ENCODE measurements at places on chromosomes 5 and 9.

DNA sequence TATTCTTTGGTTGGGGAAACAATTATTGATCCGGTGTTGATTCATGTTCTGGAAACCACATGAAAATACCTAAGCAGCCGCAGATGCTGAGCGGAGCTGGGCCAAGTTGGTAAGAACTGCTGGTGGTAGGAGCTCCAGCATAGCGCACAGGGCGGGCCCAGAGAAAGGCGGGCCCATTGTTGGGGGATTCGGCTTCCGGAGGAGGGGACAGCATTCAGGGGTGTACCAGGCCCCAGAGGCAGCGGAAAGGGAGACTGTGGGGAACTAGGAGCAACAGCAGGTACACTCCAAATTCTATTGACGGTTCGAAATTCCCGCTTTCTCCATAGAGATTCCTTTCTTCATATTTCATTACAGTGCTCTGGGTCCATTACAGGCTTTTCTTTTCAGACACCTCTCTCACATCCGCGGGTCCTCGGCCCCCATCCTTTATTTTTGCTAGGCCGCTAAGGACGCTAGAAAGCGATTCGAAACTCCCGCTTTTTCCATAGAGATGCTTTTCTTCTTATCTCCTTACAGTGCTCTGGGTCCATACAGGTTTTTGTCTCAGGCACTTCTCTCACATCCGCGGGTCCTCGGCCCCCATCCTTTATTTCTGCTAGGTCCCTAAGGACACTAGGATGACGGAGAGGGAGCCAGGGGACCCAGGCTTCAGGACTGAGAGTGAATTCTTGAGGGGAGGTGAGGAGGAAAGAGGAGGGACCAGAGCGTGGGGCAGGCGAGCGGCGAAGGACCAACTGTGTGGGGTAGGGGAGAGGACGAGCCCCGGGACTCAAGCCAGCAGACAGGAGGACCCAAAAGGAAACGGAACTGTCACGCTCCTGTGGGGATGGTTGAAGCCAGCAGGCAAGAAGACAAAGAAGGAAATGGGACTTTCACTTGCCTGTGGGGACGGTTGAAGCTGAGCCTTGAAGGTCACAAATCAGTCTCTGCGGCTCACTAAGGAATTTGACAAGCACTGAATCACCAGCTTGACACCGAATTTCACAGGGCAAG is at the start of gene CCDC152:
TSS of gene CCDC152 (plus strand) at position 213 of the 996 bp plus-strand sequence. CDS start 2,304 bp downstream, outside the sequence.
- no peak within 1 kb of the TSS for H3K4me3 ChIP-seq
- H3K36me3 ChIP-seq = no peaks in the 10 kb centered on the region
- H3K27ac ChIP-seq = no peak within 1 kb of the TSS
- H3K4me1 ChIP-seq = peaks cover 3% of the 10 kb centered on the region

- H3K4me1 ChIP-seq = peaks cover 15% of the 10 kb centered on the region
- H3K27me3 ChIP-seq = no peaks in the 10 kb centered on the region
Observed at GRCh38 chr9:134461426-134461982, 135.2 kb downstream of the RXRA start.

GRCh38 chr9:91443321-91443993 is 19.8 kb upstream of the NFIL3 start:
- DNase-seq = no peak
- H3K36me3 ChIP-seq = peaks cover 9% of the 10 kb centered on the region
- no peaks in the 10 kb centered on the region for H3K27me3 ChIP-seq
- H3K4me3 ChIP-seq = no peak overlapping the region
- H3K4me1 ChIP-seq = no peaks in the 10 kb centered on the region

DNA sequence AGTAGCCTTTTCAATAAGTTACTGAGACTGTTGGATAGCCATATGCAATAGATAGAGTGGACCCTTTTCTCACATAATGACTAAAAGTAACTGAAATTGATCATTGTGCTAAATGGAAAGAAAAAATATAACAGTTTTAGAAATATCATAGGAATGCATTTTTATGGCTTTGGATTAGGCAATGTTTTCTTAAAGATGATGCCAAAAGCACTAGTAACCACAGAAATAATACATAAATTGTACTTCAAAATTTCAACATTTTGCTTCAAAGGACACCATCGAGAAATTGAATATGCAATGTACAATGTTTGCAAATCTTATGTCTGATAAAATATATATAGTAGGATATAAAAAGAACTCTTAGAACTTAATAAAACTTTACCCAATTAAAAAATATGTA is 1267.5 kb upstream of the CDH9 start:
- H3K27me3 ChIP-seq = no peaks in the 10 kb centered on the region
- peaks cover 2% of the 10 kb centered on the region for H3K36me3 ChIP-seq
- no peak overlapping the region for H3K27ac ChIP-seq
- no peak for DNase-seq
- H3K4me3 ChIP-seq = no peak overlapping the region

DNA sequence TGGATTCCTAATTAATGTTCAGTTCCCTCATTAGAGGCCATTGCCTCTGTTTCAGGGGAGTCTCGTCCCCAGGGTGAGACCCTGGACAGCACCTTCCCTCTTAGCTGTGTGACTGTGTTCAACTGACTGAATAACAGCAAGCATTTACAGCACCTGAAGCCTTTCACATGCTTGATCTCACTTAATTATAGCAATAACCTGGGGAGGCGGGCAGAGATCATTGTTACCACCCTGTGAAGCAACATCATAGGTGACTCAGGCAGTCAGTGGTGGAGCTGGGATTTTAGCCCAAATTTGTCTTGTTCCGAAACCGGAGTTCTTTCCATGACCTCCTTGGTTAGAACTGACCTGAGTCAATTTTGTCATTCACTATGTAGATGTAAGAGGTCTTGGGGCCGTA is 105.2 kb upstream of the RAD23B start:
- no peak overlapping the region for H3K4me3 ChIP-seq
- peaks cover 22% of the 10 kb centered on the region for H3K4me1 ChIP-seq
- H3K27me3 ChIP-seq = no peaks in the 10 kb centered on the region
- H3K36me3 ChIP-seq = peaks cover 3% of the 10 kb centered on the region

DNA sequence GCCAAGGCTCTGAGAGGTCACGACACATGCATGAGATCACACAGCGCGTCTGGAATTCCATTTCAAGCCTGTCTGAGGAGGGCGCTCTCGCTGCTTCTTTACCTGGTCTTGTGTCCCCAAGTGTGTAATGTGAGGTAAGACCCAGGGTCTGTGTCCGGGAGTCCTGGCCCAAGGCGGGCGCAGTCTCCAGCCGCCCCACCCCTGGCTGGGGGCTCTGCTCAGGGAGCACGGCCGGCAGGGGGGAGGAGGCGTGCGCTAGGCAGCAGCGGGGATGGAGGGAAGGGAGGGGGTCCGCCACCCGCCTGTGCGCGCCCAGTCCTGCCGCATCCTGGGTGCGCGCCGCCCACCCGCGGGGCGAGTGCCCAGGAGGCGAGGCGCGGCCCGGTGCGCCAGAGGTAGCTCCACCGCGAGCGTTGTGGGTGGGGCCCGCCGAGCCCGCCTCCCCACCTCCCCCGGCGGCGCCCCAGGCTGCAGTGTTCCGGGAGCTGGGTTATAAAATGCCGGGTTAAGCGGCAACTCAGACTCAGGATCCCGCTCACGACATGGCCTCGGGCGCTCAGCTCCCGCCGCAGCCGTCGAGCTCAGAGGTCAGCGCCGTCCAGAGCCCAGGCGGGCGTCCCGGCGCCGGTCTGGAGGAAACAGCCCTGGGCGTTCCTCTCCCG is at the start of gene CCNI2:
TSS of gene CCNI2 (plus strand) at position 473 of the 662 bp plus-strand sequence. CDS start at position 543, 70 bp downstream.
- no peaks in the 10 kb centered on the region for H3K4me1 ChIP-seq
- H3K27me3 ChIP-seq = peaks cover 45% of the 10 kb centered on the region
- no peak for DNase-seq
- H3K36me3 ChIP-seq = no peaks in the 10 kb centered on the region
- H3K27ac ChIP-seq = no peak within 1 kb of the TSS

DNA sequence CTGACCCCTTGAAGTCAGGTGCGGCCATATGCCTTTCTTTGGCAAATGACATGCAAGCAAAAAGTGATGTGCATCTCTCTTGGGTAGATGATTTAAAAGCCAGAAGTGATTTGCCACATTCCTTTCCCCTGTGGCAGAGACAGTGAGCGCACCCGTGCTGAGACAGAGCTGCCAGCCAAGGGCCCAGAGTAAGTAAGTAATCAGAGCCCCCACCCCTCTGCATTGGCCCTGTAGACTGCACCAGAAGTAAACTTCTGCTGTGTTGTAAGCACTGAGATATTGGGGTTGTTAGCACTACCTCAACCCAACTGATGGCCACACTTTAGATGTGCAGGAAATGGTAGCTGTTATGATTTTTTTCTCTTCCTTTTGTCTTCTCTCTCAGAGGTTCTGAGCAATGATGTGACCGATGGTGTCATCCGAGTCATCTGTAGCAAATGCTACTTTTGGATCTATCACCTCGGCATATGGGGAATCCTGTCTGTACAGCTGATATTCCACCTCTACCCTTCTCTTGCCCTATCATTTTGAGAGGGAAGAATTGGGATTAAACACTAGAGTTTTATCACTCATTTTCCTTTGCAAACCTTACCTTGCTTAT is 58.0 kb downstream of the DOCK2 start:
- no peak overlapping the region for H3K4me3 ChIP-seq
- no peaks in the 10 kb centered on the region for H3K4me1 ChIP-seq
- no peaks in the 10 kb centered on the region for H3K36me3 ChIP-seq
- H3K27me3 ChIP-seq = peaks cover 55% of the 10 kb centered on the region
- no peak overlapping the region for H3K27ac ChIP-seq
- no peak for DNase-seq

GRCh38 chr5:173626505-173626820 is 10.0 kb upstream of the BOD1 start:
- H3K27ac ChIP-seq = no peak overlapping the region
- no peaks in the 10 kb centered on the region for H3K27me3 ChIP-seq
- peaks cover 56% of the 10 kb centered on the region for H3K4me1 ChIP-seq
- DNase-seq = no peak

GRCh38 chr5:114726131-114726530 is 364.3 kb downstream of the KCNN2 start:
- no peak overlapping the region for H3K4me3 ChIP-seq
- no peaks in the 10 kb centered on the region for H3K27me3 ChIP-seq
- H3K36me3 ChIP-seq = peaks cover 12% of the 10 kb centered on the region
- H3K4me1 ChIP-seq = peaks cover 15% of the 10 kb centered on the region
- H3K27ac ChIP-seq = no peak overlapping the region

GRCh38 chr9:133323211-133323610 is 12.8 kb downstream of the SURF6 start:
- H3K4me1 ChIP-seq = no peaks in the 10 kb centered on the region
- H3K27me3 ChIP-seq = peaks cover 2% of the 10 kb centered on the region
- peaks cover 2% of the 10 kb centered on the region for H3K36me3 ChIP-seq
- H3K27ac ChIP-seq = no peak overlapping the region
- no peak for DNase-seq
- no peak overlapping the region for H3K4me3 ChIP-seq

All from mesothelial cell of epicardium (in vitro differentiated cells).